Common myeloid progenitor, CD34-positive (primary cell): ENCODE measurements at places on chromosomes 2 and 18.

DNA sequence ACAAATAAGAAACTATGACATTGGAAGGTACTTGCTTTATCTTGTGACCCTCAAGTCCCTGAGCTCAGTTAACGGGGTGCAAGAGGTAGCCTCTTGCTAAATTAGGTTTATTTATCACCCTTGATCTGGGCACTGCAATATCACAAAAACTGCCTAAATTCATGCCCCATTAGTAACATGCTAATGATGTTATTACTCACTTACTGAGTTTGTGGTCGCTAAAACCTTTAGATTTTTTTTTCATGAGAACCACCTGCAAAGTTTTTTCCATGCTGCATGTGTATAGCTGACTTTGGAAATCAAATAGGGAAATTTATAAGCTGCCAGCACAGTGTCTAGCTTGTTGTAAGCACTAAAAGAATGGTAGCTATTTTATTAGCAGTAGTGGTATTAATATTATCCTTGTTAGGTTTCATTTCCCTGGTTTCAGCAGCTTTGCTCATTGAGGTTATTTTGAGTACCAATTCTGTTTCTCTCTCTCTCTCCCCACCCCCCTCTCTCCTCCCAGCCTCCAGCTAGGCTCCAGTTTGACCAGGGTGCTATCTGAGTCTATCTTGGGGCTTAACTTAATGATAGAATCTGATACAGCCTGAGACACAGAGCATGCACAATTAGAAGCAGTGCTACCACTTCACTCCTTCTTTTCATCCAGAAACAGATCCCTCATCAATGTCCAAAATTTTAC is 88.7 kb upstream of the ATP8B1 start:
- DNase-seq = no peak

GRCh38 chr2:62410015-62410453 is 96.0 kb downstream of the TMEM17 start:
- peak; percentile 69 for DNase-seq

DNA sequence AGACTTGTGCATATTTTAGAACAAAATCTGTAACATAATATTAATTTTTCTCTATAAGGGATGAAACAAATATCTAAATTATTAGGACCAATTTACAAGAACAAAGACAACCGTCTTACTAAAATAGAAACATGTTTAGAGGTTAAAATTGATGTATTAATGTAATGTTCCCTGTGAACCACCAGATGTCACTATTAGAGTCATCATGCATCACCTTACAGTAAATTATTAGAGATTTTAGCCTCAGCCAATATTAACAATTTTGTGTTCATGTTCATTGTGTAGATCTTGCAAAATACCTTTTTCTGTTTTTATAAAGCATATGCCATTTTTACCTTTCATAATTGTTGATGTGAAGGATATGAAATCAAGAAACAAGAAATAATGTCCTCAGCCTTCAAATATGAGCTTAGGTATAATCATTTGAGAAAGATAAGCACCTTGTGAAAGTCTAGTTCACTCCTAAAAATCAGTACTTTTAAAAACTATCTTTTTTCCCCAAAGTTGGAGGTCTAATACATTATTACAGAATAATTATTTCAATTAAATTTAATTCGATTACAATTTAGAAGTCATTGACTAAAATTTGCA is 344.3 kb upstream of the KCNH7 start:
- DNase-seq = peak; percentile 6

- DNase-seq = no peak
These were observed 272.2 kb upstream of the ID2 start for GRCh38 chr2:8409461-8410260.

DNA sequence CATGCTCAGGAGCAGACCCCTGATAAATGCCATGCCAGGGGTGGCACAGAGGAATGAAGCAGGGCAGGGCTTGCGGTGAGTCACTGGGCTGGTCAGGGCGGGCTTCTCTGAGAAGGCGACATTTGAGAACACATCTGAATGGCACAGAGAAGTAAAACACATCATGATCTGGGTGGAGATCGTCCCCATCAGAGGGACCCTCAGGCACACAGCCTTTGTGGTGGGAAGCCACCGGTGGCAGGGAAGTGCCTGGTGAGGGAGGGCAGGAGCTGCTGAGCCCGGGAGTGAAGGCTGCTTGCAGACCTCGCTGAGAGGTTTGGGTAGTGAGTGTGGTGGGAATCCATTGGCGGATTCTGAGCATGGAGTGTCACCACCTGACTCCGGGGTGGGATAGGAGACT is 44.5 kb downstream of the DCDC2C start:
- DNase-seq = no peak

DNA sequence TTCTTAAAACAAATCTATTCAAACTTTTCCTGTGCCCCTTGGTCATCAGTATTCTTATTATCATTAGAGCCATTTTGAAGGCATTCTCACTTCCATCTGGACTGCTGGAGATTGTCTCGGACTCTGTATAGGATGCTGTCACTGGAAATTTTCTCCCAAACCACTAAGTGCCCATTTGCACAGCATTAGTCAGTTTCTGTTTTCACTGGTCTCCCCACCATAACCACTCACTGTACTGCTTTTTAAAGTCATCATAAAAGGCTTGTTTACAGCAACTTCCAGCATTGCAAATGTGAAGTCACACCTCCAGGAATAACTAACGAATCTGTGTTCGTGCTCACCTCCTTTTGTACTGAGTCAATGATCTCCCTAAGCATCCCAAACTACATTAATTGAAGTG is 150.9 kb upstream of the SERTAD2 start:
- DNase-seq = no peak
